ENCODE measurements at places on chromosomes 12 and 14. TPM values are rescaled to one million over a fixed set of nuclear protein-coding genes. Genes with fewer than 3 reads are reported as not detected.

DNA sequence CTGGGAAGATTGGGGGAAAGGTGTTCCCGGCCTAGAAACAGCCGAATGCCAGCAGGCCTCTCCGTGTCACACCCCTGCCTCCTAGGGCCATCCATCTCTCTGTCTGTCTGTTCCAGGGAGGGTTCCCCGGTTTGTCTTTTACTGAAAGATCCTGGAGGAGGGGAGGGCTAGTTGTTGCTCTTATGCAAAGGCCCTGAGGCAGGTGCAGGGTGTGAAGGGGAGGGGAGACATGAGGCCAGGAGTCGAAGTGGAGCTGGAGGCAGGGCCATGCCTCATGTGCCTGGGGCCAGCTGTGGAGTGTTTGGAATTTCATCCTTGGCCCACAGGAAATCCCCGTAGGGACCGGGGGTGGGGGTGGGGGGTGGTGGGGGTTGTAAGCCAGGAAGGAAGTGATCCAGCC is 8.7 kb upstream of the RCOR1 start:
- no peak for DNase-seq

DNA sequence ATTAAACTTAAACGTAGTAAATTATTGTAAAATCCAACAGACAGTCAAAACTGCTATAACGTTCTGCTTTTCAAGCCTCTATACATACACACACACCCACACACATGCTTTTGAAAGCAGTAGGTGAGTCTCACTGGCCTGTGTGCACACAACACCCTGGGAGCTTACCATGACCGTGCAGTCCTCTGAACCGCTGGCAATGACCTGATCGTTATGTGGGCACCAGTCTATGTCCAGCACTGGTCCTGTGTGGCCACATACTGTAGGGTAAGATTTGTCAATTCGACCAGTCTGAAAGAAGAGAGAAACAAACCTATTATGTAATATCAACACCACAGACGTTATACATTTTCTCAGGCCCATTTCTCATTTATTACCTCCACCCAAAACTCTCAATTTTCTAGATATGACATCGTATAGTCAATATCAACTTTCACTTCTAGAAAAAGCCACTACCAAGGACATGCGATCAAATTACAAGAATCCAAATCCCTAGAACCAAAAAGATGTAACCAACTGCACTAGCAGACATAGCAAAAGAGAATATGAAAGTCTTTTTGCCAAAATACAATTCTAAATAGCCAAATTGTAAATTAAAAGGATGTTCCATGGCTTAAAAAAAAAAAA is 44.5 kb upstream of the SELPLG start:
- no peak for DNase-seq

DNA sequence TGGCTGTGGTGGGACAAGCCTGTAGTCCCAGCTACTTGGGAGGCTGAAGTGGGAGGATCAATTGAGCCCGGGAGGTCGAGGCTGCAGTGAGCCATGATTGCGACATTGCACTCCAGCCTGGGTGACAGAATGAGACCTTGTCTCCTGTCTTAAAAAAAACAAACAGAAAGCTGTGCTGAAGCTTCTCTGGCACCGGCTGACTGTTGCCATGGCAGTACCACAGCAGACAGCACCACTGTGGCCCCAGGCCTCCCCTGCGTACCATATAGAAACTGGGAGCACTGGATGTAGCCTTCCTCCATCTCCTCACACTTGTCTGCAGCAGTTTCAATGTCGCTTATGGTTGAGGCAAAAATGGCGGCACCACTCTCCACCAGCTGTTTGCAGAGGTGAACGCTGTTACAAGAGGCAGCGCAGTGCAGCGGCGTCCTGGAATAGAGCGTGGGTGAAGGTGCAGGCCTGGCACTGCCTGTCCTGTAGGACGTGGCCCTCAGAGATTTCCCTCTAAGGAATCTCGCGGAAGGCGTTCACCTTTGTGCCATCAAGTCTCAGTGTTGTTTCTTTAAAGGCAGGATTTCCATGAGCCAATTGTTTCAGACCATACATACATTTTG is 21.9 kb downstream of the ZFYVE21 start:
- no peak for DNase-seq

GRCh38 chr12:94987801-94988200 is 15.7 kb downstream of the NDUFA12 start:
- DNase-seq: no peak

DCN gene
- not detected for total RNA-seq

All from glutamatergic neuron (in vitro differentiated cells).